ENCODE measurements at places on chromosomes 4 and X.

DNA sequence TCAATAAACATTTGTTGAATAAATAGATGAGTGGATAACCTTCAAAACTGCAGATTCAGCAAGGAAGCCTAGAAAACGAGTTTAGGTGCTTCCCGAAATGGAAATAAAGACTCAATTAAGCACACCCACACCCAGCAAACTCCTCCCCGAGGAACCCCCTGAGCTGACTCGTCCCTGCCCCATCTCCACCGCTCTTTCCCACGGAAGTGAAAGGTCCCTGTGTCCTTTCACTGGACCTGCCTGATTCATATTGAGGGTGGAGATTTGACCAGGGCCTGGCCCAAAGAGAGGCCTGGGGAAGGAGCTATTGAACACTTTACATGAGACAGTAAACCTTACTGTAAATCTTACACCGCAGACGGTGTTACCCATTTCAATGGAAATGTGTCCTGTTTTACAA is 129.1 kb downstream of the CPZ start:
- DNase-seq = no peak

GRCh38 chr4:764405-765169 is 59.0 kb downstream of the PCGF3 start:
- no peak for DNase-seq

- no peak for DNase-seq
Measured at GRCh38 chr4:138981930-138982390, 33.6 kb upstream of the NOCT start.

DNA sequence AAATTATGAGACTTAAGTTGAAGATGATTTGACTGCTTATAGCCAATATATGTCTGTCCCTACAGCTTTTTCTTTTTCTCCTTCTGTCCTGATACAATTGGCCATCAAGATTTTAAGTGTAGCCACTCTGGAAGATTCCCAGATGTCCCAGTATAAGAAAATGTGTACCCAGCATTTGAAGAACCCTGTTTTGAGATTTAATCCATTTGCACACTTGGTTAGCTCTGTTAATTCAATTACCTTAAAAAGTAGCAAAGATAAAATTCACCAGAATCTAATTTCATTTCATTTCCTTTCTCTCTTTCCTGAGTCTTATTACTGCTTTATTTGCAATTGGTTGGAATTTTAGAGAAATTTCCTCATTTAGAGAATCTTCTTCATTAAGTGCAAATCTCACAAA is 81.4 kb downstream of the DDIT4L start:
- DNase-seq = no peak

- DNase-seq = no peak
Measured at GRCh38 chr4:104571341-104571740, 76.6 kb upstream of the CXXC4 start.

- no peak for DNase-seq
Measured at GRCh38 chrX:11540532-11541377, 125.0 kb downstream of the ARHGAP6 start.
